ENCODE measurements at places on chromosomes 2 and 18.

GRCh38 chr2:219323434-219323833, 9.1 kb downstream of the RESP18 start:
- DNase-seq = no peak

DNA sequence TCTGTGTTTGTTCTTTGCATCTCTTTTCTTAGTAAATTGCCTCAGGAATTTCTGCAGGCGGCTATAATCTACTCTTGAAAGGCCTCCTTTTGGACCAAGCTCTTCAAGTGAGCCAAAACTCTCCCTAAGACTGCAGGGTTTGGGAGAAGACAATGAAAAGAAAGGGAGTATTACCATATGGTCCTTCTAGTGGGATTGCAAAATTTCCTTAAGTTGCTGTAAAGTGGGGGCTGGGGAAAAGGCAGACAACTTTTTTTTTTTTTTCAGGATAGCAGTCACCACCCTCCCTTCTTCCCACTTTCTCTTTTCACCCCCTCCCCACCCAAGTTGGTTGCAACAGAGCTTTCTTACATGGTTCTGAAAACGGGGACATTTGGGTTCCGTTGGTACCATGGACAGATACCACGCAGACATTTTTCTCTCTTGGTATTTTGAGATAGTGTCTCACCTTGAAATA, 183.7 kb downstream of the FHOD3 start:
- no peak for DNase-seq

- no peak for DNase-seq
These were observed 25.7 kb downstream of the ADI1 start for GRCh38 chr2:3493615-3494007.

- no peak for DNase-seq
These were observed 107.1 kb downstream of the POLE4 start for GRCh38 chr2:75065402-75066008.

DNA sequence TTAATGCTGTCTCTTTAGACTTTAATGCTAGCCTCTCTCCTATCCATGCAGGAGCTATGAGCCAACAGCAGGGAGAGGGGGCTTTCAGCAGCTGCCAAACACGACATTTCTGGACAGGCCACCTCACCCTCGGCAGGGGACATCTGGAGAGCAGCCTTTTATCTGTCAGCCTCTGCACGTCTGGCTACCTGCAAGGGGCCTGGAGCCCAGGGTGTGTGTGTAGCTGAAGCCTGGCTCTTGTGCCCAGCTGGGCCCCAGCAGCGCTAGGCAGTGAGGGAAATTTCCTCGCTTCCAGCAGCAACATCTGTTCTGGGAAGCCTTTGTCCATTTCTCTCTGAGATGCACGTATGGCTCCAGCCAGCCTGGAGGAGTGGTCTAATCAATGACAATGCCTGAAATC, 728.7 kb upstream of the ID2 start:
- DNase-seq = no peak
